ENCODE measurements at places on chromosomes 2 and 18.

- DNase-seq = no peak
Measured at GRCh38 chr18:28823506-28824182, 646.7 kb upstream of the CDH2 start.

DNA sequence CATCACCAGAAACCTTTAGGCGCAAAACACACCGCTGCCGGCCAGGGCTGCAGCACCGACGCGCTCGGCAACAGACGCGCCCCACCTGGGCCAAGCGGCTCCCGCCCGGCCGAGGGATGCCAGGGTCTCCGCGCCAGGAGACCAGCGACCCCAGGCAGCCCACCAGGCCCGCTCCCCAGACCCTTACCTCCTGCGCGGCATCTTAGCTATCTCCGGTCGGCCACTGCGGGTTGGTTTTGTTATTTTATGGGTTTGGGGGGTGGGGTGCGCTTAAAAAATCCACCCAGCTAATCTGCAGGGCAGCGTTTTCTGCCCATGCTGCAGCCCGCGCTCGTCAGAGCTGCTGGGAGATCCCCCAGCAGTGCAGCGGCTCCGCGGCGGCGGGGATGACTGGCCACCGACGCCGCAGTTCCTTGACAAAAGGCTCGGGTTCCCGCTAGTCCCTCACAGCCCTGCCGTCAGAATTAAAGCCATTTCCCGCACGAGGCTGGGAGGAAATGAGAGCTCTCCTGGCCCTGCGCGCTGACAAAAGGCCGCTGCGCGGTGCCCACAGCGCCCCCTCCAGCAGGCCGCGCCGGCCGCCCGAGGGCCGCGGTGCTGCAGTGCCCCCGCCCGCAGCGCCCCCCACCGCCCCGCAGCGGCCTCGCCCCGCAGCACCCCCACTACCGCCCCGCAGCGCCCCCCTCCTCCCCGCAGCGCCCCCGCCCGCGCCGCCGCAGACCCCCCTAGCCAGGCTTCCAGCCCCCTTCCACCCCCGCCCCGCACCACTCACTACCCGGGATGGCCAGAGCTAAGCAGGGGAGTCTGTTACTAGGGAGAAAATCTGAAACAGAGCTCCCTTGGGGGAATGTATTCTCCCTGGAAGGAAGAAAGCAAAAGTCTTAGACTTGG is at the start of gene ADD2:
TSS of gene ADD2 (minus strand) at position 502 of the 891 bp plus-strand sequence. CDS start 61,792 bp downstream, outside the sequence.
- DNase-seq = peak; percentile 75

DNA sequence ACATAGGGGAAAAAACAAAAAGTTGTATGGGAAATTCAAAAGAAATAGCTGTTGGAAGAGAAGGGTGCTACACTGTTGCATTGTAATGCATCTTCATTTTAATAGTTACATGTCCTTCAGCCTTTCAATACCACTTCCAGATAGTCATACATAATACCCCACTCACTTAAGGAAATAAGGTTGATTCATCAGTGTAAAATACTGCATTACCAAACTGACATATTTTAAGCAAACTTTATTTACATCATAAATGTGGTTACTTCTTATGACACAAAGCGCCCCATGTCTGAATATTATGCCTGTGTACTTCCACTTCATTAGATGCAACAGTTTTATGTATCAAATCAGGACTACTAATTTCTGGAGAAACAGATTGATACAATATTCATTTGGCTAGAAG is 4.5 kb downstream of the RBMS1 start:
- no peak for DNase-seq

- no peak for DNase-seq
Measured at GRCh38 chr2:17136231-17136630, 382.0 kb downstream of the RAD51AP2 start.

DNA sequence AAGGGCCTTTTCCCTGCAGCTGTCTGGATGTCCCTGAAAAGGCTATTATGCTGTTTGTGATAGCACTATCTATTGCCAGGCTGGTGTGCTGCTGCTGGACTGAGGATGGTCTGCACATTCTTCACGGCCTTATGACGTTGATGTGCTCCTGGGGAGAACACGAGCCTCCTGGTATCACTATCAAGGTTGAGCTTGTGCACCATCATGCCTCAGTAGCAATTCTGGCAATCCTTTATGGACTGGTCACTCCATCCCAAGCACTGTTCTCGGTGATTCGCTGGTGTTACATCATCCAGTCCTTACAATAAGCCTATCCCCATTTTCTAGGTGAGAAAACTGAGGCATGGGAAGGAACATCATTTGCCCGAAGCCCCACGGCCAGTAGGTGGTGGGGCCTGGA is 18.2 kb upstream of the CCBE1 start:
- DNase-seq = no peak

DNA sequence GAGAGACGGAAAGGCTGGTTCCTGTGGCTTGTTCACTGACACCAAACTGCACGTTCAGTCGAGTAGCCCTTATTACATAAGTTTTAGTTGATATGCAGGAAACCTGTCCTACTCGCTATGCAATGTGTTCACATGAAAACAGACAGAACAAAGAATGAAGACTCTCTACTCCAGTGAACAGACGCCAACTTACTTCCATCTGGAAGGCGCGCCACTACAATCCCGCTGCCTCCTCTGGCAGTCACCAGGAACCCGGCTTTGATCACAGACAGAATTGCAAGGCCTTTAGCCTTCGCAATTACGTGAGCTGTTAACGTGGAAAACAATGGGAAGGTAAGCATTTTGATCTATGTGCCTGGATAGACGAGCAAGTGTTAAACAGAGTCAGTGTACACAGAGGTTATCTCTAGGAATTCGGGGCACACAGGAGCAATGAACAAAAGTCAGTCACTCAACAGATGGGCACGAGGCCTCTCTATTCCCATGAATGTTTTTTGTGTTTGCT is 14.2 kb downstream of the SH3YL1 start:
- DNase-seq = no peak

DNA sequence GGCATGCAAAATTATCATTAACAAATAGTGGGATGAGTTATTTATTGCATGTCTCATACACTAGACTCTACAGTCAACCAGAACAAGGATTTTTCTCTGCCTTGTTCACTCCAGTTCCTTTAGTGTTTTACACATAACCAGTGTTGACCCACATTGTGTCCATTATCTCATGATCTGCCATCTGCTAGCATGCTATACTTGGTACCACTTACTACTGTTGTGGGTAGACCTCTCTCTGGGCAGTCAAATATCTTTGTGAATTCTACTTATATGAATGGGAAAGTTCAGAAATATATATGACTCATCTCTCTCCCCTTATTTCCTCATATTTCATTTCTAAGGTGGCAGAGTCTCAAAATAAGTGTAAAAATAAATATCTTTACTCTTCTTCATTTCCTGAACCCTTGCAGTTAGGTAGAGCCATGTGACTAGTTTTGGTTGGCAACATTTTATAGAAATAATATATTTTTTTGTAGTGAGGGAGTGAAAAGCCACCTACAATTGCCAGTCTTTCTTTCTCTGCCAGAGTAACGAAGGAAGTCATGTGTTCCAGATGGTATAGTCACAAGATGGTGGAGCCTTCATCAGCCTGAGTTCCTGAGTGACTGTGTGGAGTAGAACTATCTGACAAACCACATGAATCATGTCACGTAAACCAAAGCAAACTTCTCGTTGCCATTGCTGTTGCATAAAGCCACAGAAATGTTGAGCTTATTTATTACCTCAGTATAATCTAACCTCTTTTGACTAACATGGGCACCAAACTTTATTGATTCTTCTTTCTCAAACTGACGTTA is 704.0 kb downstream of the RNF144A start:
- no peak for DNase-seq
